ENCODE measurements at places on chromosomes 6 and 20.

- DNase-seq = no peak
Observed at GRCh38 chr6:129776542-129777330, 66.8 kb upstream of the ARHGAP18 start.

DNA sequence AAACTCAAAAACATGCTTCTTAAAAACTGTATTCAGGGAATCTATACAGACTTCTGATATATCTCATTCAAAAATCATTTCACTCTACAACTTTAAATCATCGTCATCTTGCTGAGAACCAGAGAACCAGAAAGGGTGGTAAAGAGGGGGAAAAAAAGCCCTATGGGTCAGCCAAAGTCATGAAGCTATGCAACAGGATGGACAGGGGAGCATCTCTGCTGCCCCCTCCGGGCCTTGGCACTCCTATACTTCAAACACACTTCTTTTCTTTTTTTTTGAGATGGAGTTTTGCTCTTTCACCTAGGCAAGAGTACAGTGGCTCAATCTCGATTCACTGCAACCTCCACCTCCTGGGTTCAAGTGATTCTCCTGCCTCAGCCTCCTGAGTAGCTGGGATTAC lies 73.5 kb upstream of the NFATC2 start:
- no peak for DNase-seq

DNA sequence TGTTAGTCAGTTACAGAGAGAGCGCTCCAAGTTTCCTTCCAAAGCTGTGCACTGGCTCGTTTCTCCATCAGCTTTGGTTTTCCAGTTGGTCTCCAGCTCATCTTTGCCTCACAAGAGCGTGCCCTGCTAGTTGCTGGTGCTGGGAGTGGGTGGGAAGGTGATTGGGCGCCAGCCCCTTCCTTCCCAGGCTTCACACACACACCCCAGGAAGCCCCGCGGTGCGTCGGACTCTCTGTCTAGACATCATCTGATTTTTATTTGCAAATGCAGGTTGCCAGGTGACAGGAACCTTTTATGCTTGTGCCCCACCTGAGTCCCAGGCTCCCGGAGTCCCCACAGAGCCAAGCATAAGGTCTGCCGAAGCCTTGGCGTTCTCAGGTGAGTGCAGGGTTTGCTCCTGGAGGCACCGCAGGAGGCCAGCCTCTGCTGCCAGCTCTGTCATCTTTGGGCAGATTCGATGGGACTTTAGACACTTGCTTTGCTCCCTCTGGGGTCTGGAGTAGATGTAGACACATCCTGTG lies 7.1 kb downstream of the IRF4 start:
- DNase-seq = no peak

DNA sequence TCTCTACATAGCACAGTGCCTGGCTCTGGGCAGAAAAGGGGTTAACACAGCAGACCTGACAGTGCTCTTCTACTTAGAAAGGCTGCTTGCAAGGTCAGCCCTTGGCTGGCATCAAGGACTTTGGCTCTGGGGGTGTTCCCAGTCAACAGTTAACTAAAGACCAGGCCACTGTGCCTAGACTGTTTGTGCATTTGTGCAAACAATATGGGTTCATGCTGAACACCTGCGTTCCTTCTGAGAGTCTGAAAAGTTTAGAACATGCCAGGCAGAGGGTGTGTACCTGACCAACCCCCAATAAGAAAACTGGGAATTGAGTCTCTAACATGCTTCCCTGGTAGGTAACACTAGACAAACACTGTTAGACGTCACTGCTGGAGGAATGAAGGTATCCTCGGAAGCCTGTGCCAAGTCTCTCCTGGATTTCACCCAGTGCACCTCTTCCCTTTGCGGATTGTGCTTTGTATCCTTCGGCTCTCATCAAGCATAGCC lies 110.7 kb downstream of the PDE10A start:
- DNase-seq = no peak

DNA sequence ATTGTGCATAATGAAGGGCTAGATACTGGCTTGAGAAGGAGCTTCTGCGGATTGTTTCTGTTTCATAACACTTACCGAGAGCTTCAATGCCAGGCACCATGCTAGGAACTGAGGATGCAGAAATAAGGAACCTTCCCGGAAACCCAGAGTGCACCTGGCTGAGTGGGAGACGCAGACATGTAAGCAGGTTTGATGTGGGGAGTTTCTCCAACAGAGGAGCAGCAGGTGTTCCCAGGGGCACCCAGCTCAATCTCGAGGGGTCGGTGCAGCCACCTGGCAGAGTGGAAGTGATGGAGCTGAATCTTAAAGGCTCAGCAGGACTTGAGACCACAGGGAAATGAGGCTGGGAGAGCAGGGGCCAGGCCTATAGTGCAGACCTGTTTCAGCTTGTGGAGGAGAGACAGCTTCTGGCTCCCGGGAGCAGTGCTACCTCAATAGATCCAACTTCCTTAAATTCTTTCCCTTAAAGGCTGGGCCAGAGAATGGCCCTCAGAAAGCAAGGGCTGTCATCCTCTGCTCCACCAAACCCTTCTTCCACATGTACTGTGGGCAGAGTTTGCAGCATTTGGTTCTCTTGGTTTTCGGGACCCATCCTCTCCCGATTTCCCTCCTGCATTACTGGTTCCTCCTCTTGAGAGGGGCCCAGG lies 27.8 kb upstream of the SRC start:
- no peak for DNase-seq

- no peak for DNase-seq
Observed at GRCh38 chr20:49824206-49824605, 11.6 kb downstream of the SLC9A8 start.

GRCh38 chr20:30486103-30486478 lies 771.4 kb upstream of the DEFB115 start:
- no peak for DNase-seq

GRCh38 chr6:1181939-1182605 lies 129.8 kb upstream of the FOXQ1 start:
- DNase-seq = no peak

GRCh38 chr20:46705378-46705729 lies 4.1 kb upstream of the SLC2A10 start:
- DNase-seq = peak; percentile 56

DNA sequence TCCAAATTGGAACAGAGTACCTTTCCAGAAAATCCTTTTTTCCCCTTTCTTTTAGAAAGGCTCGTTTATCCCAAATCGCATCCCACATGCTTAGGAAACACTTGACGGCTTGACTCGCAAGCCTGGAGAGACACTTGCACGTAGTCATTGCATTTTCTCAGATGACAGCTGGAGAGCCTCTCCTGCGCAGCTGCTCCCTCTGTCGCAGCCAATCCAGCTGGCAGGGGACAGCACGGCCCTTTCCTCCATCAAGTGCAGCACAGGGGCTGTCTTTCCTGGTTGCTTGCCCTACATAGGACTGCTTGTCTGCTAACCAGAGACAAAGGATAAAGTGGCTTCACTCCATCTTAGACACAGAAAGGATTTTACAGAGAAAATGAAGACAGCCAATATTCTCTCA lies 77.6 kb upstream of the RGS17 start:
- DNase-seq = no peak

DNA sequence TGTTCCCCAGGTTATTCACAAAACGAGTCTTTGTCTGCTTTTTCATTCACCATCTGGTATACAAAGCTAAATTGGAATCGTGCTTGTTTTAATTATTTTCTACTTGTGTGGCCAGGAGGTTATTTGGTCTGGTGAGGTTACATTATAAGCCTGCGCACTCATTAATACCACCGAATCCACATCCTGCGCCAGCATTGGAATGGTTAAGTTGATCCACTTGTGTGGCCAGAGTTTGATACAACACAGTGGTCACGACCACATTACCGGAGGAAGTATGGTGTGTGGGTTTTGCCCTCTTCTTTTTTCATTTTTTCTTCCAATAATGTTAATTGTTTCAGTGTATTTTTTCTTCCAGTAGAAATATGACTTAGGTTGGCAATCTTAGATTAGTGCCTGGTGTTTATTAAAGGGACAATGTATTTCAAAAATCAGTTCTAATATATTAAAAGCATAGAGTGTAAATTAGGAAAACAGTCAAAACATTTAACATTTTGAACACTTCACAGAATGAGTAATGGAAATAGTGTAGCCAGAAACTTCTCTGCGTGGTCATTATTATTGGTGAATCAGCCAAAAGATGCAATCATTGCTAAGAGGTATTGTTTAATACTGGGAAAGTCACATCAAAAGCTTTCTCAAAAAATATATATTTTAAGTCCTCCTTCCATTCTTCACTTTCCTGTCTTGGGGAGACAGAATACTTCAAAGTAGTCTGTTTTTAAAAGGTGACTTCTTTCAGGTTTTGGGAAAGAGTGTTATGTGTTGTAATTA lies 84.5 kb downstream of the JARID2 start:
- DNase-seq = no peak

DNA sequence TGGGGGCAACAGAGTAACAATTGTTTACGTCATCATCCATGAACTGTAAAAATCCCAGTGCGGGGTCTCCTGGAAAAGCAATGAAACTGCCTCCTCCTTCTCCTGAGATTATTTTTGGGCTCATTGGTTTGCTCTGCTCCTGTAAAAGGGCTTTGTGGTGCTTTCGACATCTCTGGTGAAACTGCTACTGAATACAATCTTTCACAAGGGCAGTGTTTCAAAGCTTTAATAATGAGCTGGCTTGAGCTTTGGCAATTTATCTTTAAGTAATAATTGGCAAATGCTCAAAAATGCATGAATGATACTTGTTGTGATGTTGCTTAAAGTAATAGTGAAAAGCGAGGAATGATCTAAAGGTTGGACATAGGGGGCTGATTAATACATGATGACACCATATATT lies 43.5 kb upstream of the ENPP1 start:
- no peak for DNase-seq

DNA sequence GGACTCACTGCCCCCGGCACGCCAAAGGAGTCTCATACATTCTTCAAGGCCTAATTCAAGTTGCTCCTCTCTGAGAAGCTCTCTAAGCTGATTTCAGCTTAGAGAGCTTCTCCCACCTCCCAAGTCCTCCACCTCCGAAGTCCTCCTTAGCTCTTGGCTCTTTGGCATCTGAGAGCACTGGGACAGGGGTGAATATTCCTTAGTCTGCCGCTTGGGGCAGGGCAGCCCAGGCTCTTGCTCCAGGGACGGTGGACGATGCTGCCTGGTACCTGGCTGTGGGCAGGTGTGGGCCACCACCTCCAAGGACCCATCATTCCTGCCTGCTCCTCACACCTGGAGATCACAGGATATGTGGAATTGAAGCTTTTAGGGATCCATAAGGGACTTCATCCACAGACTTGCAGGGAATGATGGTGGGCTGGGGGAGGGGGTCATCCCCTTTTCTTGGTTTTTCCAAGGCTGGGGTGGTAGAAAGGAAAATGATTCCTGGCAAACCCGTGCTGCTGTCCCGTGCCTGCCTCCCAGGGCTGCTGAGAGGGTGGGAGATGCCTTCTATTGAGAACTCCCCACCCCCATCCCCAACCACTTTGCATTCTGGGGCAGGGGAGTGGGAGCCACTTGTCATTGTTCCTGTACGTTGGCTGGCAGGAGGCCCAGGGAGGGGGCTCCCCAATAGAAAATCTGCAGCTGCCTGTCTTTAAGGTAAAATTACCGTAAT lies 57.4 kb downstream of the ARHGAP40 start:
- DNase-seq = no peak

- DNase-seq = no peak
Observed at GRCh38 chr6:57048577-57048976, 2.1 kb downstream of the KIAA1586 start.

DNA sequence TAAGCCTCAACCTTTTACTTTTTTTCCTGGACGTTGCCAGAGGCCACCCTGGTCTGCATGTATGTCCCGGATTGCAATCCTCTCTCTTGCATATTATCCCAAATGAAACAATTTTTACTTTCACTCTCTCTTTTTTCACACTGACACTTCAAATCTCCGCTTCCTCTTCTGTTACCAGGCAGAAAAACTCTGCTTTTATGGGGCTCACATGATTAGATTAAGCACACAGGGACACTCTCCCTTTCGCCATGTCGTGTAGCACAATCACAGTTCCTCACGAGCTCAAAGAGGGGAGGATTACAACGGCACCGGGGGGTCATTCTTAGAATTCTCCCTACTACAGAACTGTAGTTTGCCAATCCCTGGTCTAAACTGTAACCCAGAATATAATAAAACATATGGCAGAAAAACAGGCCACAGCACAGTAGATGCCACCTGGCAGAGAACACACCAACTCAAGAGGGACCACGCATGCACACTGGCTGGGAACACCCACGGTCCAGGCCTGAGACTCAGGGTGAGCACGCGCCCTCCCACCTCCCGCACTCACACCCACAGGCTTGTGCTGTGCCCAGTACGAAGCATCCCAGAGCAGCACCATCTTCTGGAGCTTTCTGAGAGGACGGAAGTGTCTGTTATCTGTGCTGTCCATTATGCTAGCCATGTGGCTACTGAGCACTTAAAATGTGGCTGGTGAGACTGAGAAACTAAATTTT lies 288.7 kb downstream of the KIF16B start:
- DNase-seq = no peak

- peak; percentile 43 for DNase-seq
Observed at GRCh38 chr20:50580016-50580747, 70.0 kb downstream of the PTPN1 start.

- no peak for DNase-seq
Observed at GRCh38 chr20:61630391-61630650, 378.3 kb downstream of the CDH4 start.

DNA sequence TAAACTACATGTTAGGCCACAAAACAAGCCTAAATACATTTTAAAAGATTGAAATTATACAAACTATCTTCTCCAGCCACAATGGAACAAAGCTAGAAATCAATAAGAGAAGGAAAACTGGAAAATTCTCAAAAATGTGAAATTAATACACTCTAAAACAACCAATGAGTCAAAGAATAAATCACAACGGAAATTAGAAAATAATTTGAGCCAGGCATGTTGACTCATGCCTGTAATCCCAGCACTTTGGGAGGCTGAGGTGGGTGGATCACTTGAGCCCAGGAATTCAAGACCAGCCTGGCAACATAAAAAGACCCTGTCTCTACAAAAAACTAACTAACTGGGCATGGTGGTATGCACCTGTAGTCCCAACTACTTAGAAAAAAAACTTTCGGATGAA lies 6.3 kb upstream of the WFDC13 start:
- no peak for DNase-seq

DNA sequence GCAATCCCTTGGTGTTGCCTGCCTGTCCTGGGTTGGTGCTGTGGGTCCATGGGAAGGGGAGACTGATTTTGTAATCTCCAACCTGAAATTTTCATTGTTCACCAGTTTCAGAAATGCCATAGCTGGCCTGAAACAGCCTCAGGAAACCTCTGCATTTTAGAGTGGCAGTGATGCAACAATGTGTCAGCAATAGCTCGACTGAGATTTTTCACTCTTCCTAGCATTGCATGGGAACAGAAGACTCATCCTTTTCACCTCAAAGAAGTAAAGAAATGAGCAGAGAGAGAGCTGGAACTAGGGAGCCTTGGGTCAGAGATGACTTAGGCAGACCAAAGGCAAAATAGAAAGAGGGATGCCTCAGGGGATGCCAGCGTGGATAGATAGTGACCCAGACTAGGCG lies 23.7 kb upstream of the TMEM14A start:
- no peak for DNase-seq
